ENCODE measurements at places on chromosomes 12 and 14. TPM values are rescaled to one million over a fixed set of nuclear protein-coding genes. Genes with fewer than 3 reads are reported as not detected.

- H3K27ac ChIP-seq, result no peak overlapping the region
- no peaks in the 10 kb centered on the region for H3K27me3 ChIP-seq
Measured at GRCh38 chr14:103533999-103534575, 5.1 kb downstream of the TRMT61A start.

GRCh38 chr14:31898838-31899528 lies 178.1 kb upstream of the ARHGAP5 start:
- H3K4me1 ChIP-seq, result no peaks in the 10 kb centered on the region
- no peak for DNase-seq
- H3K36me3 ChIP-seq, result no peaks in the 10 kb centered on the region
- H3K27me3 ChIP-seq, result no peaks in the 10 kb centered on the region
- H3K27ac ChIP-seq, result no peak overlapping the region
- H3K4me3 ChIP-seq, result no peak overlapping the region

DNA sequence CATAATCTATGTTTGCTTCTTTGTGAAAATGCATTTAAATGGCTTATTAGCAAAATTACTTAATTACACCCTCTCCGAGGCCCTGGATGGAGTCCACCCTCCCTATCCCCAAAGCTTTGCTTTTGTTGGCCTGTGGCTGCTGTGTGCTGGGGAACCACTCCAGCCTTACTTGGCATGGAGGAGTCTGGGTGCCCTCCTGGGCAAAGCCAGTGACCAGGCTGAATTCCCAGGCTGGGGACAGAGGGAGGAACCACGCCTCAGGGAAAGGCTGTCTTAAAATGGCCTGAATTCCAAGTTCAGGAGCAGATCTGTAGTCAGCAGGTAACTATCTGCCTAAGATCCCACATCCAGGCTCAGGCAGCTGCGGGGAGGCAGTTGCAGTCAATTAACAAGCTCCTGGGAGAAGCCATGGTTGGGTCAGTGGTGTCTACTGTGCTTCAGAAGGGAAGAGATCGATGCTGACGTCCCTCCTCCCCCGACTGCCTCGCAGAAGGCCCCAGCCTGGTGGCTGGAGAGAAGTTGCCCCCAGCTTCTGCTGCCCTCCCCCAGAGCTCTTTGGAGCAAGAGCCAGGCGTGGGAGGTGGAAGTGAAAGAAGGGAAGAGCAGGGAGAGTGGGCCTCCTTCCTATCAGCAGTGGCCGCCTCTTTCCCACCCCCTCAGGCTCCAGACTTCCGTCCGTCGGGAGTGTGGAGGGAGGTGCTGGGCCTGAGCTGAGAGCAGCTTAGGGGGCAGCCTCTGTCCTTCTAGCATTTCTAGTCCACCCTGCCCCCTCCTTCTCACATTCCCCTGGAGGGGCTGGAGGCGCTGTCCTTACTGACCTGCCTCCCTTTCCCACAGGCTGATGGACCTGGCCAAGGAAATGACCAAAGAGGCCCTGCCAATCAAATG lies 11.3 kb downstream of the VASH1 start:
- DNase-seq, result peak; percentile 37
- no peaks in the 10 kb centered on the region for H3K27me3 ChIP-seq
- H3K4me1 ChIP-seq, result peaks cover 9% of the 10 kb centered on the region
- H3K27ac ChIP-seq, result peak overlapping the region; percentile 59

- no peaks in the 10 kb centered on the region for H3K36me3 ChIP-seq
- no peak for DNase-seq
- no peaks in the 10 kb centered on the region for H3K27me3 ChIP-seq
- H3K4me1 ChIP-seq, result no peaks in the 10 kb centered on the region
- no peak overlapping the region for H3K4me3 ChIP-seq
Measured at GRCh38 chr14:79643132-79643531, 568.2 kb downstream of the DIO2 start.

DNA sequence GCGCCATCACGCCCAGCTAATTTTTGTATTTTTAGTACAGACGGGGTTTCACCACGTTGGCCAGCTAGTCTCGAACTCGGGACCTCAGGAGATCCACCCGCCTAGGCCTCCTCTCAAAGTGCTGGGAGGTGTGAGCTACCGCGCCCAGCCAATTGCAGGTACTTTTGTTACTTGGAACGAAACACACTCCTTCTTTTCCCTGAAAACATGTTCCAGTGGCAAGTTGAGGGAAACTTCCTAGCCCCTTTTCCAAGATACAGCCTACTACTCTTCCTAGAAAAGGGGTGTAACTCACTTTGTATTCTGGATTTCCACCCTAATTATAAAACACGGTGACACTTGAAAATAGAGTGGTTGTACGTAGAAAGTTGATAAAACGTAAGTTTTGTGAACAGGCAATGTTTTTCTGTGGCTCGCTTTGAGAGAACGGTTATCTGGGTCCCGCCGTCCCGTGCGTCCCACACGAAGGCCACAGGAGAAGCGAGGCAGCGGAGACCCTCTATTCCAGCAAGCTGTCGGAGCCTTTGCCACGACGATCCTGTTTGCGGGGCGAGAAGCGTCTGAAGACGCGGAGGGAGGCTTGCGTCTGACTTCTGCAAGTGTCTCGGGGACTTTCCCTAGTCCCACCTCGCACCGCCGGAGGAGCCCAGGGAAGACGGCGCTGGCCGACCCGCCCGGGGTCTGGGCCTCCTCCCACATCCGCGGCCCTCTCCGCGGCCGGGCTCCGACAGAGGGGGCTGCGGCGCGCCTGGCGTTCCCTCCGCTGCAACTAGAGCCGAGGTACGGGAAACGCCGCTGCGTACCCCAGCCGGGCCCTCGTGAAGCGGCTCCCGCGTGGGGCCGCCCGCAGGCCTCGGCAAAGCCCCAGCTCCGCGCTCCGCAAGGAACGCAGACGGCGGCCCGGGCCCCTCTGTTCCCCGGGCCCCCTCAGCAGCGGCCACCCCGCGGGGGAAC lies 745 bp downstream of the CDCA4 start:
- peak overlapping the region; percentile 59 for H3K4me3 ChIP-seq
- no peaks in the 10 kb centered on the region for H3K27me3 ChIP-seq
- no peaks in the 10 kb centered on the region for H3K36me3 ChIP-seq
- H3K4me1 ChIP-seq, result peaks cover 19% of the 10 kb centered on the region

- H3K27me3 ChIP-seq, result no peaks in the 10 kb centered on the region
- no peak overlapping the region for H3K4me3 ChIP-seq
- H3K4me1 ChIP-seq, result no peaks in the 10 kb centered on the region
- H3K27ac ChIP-seq, result no peak overlapping the region
- DNase-seq, result no peak
Measured at GRCh38 chr12:3902921-3903320, 29.7 kb upstream of the PARP11 start.

DNA sequence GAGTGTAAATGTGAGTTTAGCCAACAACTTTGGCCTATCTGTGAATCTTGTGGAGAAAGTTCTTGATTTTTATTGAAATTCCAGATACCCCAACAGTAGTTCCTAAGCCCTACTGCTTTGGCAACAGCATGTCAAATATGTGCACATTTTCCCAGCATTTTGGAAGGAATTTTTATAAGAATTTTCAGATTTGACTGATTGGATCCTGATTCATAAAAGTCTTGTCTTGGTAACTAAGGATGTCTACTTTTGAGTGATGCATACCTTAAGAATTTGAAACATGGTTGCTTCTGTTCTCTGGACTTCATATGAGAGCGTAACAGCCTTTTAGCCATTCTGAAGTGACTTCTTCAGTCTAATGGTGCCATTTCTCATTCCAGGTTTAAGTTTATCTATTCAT lies 106.7 kb downstream of the ANO4 start:
- no peak overlapping the region for H3K27ac ChIP-seq
- H3K27me3 ChIP-seq, result no peaks in the 10 kb centered on the region
- no peaks in the 10 kb centered on the region for H3K4me1 ChIP-seq
- no peaks in the 10 kb centered on the region for H3K36me3 ChIP-seq

DNA sequence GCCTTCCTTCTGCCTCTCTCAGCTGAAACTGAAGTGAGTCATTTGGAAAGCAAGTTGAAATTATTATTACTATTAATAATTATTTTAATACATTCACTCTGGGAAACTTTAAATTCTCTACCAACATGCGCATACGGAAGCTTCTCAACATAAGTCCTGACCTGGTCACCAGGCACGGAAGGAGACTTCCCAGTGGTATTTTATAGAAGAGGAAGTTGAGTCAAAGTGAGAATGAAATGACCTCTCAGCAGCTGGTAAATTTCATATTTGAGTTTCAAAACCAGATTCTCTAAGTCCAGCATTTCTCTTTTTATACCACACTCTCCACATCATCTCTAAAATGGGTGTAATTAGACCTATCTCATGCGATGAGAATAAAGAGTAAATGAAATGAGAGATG lies 747.4 kb downstream of the VRK1 start:
- H3K36me3 ChIP-seq, result no peaks in the 10 kb centered on the region
- no peaks in the 10 kb centered on the region for H3K4me1 ChIP-seq
- no peak for DNase-seq
- H3K4me3 ChIP-seq, result no peak overlapping the region
- no peak overlapping the region for H3K27ac ChIP-seq
- no peaks in the 10 kb centered on the region for H3K27me3 ChIP-seq

GRCh38 chr14:50338587-50338986 lies 26.5 kb downstream of the DMAC2L start:
- H3K27ac ChIP-seq, result no peak overlapping the region
- DNase-seq, result no peak
- H3K27me3 ChIP-seq, result no peaks in the 10 kb centered on the region

DNA sequence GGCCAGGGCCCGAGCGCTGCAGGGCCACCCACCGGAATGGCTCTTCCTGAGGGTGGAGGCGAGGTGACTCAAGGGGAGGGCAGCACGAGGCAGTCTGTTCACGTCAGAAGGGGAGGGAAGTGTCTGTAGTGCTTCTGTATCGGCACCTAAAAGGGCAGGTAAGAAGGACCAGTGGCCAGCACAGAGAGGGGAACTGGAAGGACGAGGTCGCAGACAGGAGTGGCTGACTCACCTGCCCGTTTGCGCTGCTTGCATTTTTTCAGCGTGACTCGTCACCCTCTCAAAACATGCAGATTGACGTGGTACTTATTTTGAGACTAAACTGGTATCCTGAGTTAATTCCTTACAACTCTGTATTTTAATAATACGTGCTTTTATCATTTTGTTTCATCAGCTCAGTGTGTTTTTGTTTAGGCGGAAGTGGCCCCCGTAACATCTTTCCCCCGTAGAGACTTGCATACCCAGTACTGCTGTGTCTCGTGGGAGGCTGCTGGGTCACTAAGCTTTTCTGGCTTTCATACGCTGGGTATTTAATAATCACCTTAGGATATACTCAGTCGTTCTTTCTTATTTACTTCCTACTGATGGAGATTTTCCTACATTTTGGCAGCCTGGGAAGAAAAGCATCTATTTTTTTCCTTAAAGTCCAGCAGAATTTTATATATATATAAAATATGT lies 26.4 kb downstream of the SFSWAP start:
- no peak for DNase-seq
- peaks cover 58% of the 10 kb centered on the region for H3K36me3 ChIP-seq
- no peak overlapping the region for H3K27ac ChIP-seq

DNA sequence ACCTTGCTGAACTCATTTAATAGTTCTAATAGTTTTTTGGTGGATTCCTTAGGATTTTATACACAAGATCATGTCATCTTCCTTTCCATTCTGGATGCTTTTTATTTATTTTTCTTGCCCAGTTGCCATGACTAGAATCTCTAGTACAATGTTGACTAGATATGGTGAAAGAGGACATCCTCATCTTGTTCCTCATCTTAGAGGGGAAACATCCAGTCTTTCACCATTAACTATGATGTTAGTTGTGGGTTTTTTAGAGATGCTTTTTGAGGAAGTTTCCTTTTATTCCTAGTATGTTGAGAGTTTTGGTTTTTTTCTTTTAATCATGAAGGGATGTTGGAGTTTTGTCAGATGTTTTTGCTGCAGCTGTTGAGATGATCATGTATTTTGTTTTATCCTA lies 8.7 kb downstream of the ANKRD13A start:
- H3K27me3 ChIP-seq, result no peaks in the 10 kb centered on the region
- H3K36me3 ChIP-seq, result no peaks in the 10 kb centered on the region
- peaks cover 3% of the 10 kb centered on the region for H3K4me1 ChIP-seq
- no peak overlapping the region for H3K27ac ChIP-seq

DNA sequence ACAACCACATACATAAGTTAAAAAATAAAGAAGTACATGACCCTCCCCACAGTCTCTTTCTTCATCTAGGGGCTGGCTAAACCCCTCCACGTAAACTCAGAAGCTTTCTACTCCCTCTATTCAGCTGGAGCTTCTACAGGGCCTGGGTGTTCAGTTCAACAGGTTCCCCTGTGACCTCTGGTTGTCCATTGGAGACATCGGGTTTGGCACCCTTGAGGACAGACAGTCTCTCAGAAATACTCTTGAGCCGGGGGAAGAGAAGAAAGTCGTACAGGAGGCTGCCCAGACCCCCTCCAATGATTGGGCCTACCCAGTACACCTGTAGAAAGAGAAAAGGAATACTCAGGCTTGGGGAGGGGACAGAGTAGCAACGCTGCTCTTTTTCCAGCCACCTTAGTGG lies 1.9 kb upstream of the TIMELESS start:
- H3K4me1 ChIP-seq, result no peaks in the 10 kb centered on the region
- H3K27me3 ChIP-seq, result no peaks in the 10 kb centered on the region
- H3K36me3 ChIP-seq, result no peaks in the 10 kb centered on the region
- H3K27ac ChIP-seq, result no peak overlapping the region
- no peak overlapping the region for H3K4me3 ChIP-seq
- no peak for DNase-seq

DLGAP5 gene
- 0.47 TPM for polyA plus RNA-seq

CACNA1C gene
- 0.44 TPM for polyA plus RNA-seq

KIF21A gene
- 28.3 TPM for polyA plus RNA-seq

PCED1B gene
- 0.85 TPM for polyA plus RNA-seq
